GM13977 (cell line): ENCODE measurements at places on chromosomes 11 and 22.

- DNase-seq: peak; percentile 61
These were observed 5.8 kb downstream of the PIWIL3 start for GRCh38 chr22:24768537-24769374.

GRCh38 chr11:115168229-115168671 lies 336.0 kb downstream of the CADM1 start:
- no peak for DNase-seq

GRCh38 chr11:65580031-65580692 lies 4.3 kb downstream of the EHBP1L1 start:
- no peak for DNase-seq

DNA sequence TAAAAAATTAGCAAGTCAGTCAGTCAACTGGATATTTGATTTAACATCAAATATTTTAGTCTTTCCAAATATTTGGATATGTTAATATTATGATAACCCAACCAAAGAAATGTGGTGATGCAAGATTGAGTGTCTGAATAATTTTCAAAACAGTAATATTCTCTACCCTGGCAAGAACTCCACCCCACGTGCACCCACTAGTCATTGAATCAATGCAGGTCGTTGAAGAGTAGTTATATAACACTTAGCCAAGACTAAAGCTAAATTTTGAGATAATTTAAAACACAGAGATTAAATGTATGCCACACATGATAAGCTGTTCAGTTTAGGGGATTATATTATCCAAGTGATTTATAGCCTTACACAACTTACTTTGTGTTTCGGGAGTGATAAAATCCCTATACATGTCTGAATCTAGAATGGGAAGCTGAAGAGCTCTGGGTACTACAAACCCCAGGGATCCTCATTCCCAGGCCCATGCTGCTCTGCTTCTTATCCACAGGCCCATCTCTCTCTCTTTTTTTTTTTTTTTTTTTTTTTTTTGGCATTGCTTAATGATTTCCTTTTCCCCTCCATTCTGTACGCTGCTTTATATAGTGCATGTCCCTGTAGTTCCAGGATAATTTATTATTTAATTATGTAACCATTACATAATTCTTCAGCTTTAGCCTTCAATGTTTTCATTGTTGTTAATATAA lies 392.9 kb downstream of the NTM start:
- no peak for DNase-seq

DNA sequence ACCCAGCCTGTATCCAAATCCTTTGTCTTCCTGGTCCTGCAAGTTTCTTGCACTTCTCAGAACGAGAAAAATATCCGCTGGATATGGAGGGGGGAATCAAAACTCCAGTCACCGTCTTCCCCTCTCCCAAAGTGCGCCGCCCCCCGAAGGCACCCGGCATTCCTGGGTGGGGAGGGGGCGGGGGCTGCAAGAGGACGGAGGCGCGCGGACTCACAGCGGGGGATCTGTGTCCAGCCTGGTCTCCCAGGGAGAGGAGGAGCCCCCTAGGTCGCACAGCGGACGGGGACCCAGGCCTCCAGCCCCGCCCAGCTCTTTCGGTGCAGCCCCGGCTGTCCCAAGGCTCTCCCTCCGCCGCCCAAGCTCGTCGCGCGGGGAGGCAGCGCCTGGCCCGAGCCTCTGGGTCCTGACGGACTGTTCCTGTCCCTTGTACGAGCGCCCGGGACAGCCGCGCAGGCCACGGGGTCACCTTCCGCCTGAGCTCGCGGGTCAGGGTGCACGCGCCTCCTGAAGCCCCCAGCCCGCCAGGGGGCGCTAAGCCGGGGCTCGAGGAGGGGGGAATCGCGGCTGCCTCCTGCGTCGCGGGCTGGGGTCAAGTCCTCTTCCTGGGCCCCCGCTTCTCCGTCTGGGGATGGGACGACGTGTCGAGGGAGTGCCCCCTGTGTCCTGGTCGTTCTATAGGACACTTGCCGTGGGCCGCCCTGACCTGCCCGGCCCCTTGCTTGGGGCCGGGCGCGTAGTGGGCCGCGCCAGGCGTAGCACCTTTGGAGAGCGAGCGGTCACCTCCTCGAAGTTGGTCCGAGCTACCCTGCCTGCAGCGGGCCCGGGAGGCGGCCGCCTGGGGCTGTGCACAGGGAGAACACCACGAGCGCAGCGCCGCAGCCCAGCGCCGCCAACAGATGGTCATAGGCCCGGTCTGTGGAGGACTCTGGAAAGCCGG lies 2.4 kb upstream of the WNT11 start:
- DNase-seq: peak; percentile 89
